ENCODE measurements at places on chromosomes 7 and 10.

- peaks cover 33% of the 10 kb centered on the region for H3K4me1 ChIP-seq
- peak overlapping the region; percentile 68 for H3K27ac ChIP-seq
- no peak overlapping the region for H3K4me3 ChIP-seq
- no peaks in the 10 kb centered on the region for H3K27me3 ChIP-seq
- H3K36me3 ChIP-seq, result no peaks in the 10 kb centered on the region
Observed at GRCh38 chr7:28064437-28064836, 116.2 kb downstream of the JAZF1 start.

DNA sequence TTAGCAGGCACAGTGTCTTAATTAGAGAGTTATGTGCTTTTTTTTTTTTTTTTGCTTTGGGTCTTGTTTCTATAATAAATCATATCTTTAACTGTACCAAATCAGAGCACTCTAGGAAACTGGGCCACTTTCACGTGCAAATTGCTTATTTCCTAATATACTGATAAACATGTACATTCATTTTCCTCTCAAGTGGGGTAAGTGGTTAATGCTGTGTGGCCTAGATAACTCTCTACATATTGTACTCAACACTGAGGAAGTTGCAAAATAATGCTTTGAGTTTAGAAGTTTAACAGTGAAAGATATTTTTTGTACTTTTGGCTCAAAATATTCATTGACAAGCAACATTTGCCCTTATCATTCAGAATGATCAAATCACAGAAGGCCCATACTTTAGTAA lies 115.9 kb upstream of the IFRD1 start:
- no peak for DNase-seq
- no peak overlapping the region for H3K4me3 ChIP-seq
- no peaks in the 10 kb centered on the region for H3K36me3 ChIP-seq
- H3K27me3 ChIP-seq, result no peaks in the 10 kb centered on the region
- H3K4me1 ChIP-seq, result no peaks in the 10 kb centered on the region

DNA sequence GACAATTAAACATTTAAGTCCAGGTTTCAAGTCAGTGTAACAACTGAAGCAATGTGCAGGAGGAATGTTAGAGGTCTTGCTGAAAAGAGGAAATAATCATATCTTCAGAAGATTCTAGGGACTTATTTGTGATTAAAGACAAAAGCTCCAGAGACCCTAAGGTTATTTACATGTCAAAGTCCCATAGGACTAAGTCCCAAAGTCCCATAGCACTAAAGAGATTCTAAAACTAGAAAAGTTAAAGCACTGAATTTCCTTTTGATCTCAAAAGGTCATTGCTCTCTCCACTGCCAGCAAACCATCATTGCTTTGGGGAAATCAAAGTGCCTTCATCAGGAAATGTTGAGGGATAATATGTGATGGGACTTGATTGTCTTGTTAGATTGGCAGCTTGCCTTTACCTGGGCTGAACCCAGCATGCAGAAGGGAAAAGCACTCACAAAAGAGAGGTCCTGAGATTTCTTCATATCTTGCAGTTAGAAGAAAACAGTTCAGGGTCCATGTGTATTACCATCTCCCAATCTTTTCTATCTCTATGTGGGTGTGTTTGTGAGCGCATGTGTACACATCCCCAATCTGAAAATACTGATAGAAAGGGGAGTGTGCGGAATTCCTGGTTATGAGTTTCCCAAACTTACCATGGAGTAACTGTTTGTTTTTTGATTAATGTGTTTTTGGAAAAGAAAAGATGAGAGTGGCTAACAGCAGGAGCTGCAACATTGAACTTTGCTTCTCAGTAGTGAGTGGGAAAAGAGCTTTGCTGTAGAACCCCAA lies 21.8 kb downstream of the NUDT13 start:
- H3K27me3 ChIP-seq, result no peaks in the 10 kb centered on the region
- no peaks in the 10 kb centered on the region for H3K36me3 ChIP-seq
- H3K27ac ChIP-seq, result no peak overlapping the region

DNA sequence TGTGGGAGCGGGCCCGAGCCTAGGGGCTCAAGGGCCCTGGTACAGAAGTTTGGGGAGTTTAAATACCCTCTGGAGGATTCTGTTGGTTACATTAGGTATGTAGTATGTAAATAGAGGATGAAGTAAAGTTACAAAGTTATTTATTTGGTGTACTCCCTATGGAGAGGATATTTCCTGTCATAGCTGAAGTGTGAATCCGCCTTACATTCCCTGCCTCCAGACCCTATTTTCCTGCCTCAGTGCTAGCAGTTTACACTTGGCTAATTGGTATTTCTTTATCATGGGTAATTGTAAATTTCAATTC lies 60.6 kb upstream of the KLF14 start:
- no peaks in the 10 kb centered on the region for H3K36me3 ChIP-seq
- no peak for DNase-seq
- no peak overlapping the region for H3K4me3 ChIP-seq
- no peaks in the 10 kb centered on the region for H3K4me1 ChIP-seq

GRCh38 chr7:7672545-7673239 lies 32.1 kb downstream of the UMAD1 start:
- H3K27ac ChIP-seq, result no peak overlapping the region
- H3K27me3 ChIP-seq, result no peaks in the 10 kb centered on the region
- H3K36me3 ChIP-seq, result no peaks in the 10 kb centered on the region
- DNase-seq, result no peak
- no peaks in the 10 kb centered on the region for H3K4me1 ChIP-seq

GRCh38 chr10:87878664-87879459 lies 15.4 kb downstream of the PTEN start:
- DNase-seq, result no peak
- no peak overlapping the region for H3K4me3 ChIP-seq
- H3K27ac ChIP-seq, result no peak overlapping the region
- H3K4me1 ChIP-seq, result peaks cover 6% of the 10 kb centered on the region
- H3K36me3 ChIP-seq, result no peaks in the 10 kb centered on the region

- H3K27ac ChIP-seq, result no peak overlapping the region
- no peak for DNase-seq
- no peaks in the 10 kb centered on the region for H3K36me3 ChIP-seq
- H3K4me1 ChIP-seq, result peaks cover 14% of the 10 kb centered on the region
- no peaks in the 10 kb centered on the region for H3K27me3 ChIP-seq
Observed at GRCh38 chr10:33496096-33496495, 161.6 kb upstream of the NRP1 start.

DNA sequence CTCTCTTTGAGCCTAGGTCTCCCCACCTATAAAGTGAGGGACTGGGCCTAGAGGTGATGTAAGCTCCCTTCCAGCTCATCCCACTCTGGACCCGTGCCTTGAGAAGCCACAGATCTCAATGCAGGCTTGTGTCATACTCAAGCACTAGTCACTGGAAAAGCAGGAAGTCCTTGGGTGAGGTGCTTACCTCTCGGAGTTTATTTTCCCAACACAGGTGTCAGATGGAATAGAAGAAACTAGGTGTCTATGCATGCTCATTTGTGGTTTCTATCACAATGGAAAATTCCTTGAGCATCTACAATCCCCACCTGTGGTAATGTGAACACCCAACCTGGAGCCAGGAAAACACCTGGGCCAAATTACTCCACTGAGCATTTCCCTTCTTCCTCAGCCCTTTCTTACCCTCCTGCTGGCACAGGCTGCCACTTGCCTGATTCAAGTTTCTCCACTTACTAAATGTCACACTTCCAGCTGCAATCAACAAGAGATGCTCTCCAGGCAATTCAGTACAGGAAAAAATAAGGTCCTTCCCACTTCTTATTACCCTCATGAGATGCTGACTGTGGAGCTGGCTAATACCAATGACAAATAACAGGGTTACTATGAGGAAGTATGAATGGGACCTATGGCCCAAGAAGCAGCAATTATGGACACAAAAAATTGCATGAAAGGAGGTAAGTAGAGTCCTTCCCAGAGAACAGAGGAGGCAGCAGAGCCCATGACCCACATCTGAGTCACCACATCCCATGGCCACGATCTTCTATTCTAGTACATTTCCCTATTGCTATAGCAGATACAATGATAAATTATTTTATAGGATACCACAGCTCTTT lies 13.1 kb downstream of the LSM5 start:
- no peak overlapping the region for H3K27ac ChIP-seq
- H3K27me3 ChIP-seq, result no peaks in the 10 kb centered on the region
- peaks cover 5% of the 10 kb centered on the region for H3K4me1 ChIP-seq
- DNase-seq, result no peak
- H3K36me3 ChIP-seq, result no peaks in the 10 kb centered on the region

GRCh38 chr10:63702092-63702491 lies 180.9 kb downstream of the REEP3 start:
- H3K36me3 ChIP-seq, result no peaks in the 10 kb centered on the region
- H3K27me3 ChIP-seq, result no peaks in the 10 kb centered on the region
- no peak for DNase-seq
- H3K27ac ChIP-seq, result no peak overlapping the region
- H3K4me3 ChIP-seq, result no peak overlapping the region

DNA sequence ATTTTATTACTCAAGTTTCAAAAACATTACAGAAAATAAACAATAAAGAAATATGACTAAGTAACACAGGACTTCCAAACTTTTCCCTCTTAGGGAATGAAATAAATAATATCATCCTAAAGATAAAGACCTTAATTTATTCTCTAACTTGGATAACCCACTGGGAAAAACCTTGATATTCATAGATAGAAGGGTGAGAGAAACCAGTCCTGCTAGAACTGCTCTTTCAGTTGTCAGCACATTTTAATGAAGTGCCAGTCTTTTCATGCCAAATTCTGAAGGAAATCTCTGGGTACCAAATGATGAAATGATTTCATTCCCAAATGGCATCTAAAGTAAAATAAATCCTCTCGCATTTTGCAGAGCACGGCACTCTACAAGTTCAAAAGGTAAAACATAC lies 114.5 kb upstream of the SMIM30 start:
- no peaks in the 10 kb centered on the region for H3K4me1 ChIP-seq
- H3K36me3 ChIP-seq, result no peaks in the 10 kb centered on the region

DNA sequence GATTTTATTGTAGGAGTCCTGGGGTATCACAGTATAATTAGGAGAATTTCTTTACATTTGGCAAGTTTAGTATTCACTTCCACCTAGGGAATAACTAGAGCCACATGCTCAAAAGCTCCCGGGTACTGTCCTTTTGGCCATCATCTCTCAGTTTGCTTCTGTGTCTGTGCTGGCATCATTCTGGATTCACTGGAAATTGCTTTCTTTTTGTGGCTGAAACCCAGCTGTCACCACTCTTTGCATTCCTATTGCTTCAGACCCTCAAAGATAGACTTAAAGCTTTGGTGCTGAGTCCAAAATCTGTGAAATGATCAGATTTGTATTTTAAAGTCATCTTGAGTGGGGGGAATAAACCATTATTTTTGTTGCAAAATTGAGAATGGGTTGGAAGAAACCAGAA lies 8.9 kb downstream of the SDK1 start:
- no peak for DNase-seq
- no peak overlapping the region for H3K27ac ChIP-seq
- no peaks in the 10 kb centered on the region for H3K27me3 ChIP-seq
- no peaks in the 10 kb centered on the region for H3K4me1 ChIP-seq

- no peak overlapping the region for H3K27ac ChIP-seq
- H3K27me3 ChIP-seq, result no peaks in the 10 kb centered on the region
- no peak for DNase-seq
- no peaks in the 10 kb centered on the region for H3K36me3 ChIP-seq
- no peak overlapping the region for H3K4me3 ChIP-seq
Observed at GRCh38 chr7:41881331-41882130, 178.6 kb upstream of the INHBA start.

DNA sequence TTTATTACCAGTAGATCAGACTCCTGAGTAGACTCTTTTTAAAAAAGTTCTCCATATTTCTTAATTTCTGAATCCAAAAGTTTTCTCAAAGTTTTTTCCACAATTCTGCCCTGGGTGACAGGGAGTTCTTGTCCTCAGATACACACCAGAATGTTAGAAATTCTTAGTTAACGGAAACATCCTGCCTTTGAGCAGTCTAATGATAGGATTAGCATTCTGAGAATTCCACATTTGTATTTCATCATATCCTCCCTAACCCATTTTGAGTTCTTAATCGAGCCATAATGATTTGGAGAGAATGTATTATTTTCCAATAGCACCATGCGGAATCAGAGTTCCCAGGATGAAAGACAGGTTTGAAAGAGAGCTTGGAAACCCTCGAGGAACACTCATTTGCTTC lies 28.9 kb upstream of the MRPS33 start:
- no peak overlapping the region for H3K4me3 ChIP-seq
- H3K36me3 ChIP-seq, result no peaks in the 10 kb centered on the region
- H3K4me1 ChIP-seq, result no peaks in the 10 kb centered on the region
- H3K27me3 ChIP-seq, result no peaks in the 10 kb centered on the region
- H3K27ac ChIP-seq, result no peak overlapping the region
- DNase-seq, result no peak
